ENCODE measurements at places on chromosomes 12 and 14. TPM values are rescaled to one million over a fixed set of nuclear protein-coding genes. Genes with fewer than 3 reads are reported as not detected.

- DNase-seq: no peak
These were observed 70.5 kb upstream of the DAAM1 start for GRCh38 chr14:59117754-59118528.

GRCh38 chr12:3973973-3974644, 100.9 kb upstream of the PARP11 start:
- no peak for DNase-seq

The KRT81 gene
- polyA plus RNA-seq: 0.12 TPM

The EMP1 gene
- 159 TPM for polyA plus RNA-seq

GRCh38 chr14:28344381-28344780, 422.2 kb upstream of the FOXG1 start:
- no peak for DNase-seq

GRCh38 chr14:68109132-68109900, 289.7 kb downstream of the RAD51B start:
- no peak for DNase-seq

DNA sequence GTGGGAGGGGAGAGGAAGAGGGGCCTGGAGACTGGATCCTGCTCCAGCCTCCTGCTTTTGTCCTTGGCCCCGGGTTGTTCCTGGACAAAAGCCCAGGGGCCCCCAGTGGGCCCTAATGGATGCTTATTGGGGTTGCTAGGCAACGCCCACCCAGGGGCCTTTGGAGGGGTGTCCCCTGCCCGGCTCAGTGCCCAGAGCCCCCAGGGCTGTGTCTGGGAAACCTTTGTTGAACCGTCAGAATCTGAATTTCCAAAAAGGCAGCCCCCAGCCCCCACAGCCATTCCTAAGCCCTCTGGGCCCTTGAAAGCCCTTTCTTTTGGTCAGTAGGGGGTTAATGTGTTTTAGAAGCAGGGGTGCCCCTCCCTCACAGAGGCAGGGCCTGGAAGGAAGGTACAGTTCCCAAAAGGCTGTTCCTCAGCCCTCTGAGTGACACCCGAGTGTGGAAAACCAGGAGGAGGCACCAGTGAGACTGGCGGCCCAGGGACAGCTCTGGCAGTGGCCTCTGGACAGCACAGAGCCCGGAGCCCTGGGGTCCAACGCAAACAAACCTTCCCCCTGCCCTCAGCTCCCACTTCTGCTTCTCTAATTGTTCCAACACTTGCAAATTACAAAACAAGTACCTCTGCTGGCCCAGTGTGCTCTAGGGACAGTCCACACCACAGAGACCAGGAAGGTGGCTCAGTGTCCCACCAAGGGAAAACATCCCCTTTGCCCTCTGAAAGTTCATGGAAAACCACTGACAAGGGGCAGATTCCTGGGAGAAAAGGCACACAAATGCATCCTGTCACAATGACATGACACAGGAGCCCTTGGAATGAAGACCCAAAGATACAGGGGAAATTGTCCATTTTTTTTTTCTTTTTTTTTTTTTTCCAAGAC, 19.4 kb downstream of the HHIPL1 start:
- no peak for DNase-seq

DNA sequence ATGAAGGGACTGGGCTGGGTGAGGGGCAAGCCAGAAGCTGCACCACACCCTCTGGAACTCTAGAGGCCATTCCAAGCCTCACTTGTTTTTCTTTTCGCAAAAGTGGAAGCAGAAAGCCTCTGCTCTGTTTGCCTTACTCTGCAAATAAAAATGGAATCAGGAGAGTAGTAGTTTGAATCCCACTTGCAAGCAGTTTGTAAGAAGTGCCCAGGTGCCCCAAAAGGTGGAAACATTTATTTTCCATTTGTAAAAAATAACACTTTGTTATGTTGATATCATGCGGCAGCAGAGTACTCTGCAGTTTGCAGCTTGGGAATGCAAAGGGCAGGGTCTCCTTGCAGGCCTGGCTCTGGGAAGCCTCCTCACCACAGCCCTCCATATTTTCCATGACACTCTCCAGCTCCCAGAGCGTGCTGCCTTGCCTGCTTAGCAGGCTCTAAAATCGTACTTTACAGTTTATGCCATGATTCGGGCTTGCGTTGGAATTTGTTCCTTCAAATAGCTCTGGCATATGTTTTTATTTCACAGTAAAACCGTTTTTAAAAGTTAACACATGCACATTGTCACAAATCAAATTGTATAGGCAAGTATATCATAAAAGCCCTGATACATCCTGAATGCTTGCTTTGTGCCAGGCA, 20.0 kb downstream of the TUNAR start:
- DNase-seq: no peak

The TMX1 gene
- 28.4 TPM for polyA plus RNA-seq

DNA sequence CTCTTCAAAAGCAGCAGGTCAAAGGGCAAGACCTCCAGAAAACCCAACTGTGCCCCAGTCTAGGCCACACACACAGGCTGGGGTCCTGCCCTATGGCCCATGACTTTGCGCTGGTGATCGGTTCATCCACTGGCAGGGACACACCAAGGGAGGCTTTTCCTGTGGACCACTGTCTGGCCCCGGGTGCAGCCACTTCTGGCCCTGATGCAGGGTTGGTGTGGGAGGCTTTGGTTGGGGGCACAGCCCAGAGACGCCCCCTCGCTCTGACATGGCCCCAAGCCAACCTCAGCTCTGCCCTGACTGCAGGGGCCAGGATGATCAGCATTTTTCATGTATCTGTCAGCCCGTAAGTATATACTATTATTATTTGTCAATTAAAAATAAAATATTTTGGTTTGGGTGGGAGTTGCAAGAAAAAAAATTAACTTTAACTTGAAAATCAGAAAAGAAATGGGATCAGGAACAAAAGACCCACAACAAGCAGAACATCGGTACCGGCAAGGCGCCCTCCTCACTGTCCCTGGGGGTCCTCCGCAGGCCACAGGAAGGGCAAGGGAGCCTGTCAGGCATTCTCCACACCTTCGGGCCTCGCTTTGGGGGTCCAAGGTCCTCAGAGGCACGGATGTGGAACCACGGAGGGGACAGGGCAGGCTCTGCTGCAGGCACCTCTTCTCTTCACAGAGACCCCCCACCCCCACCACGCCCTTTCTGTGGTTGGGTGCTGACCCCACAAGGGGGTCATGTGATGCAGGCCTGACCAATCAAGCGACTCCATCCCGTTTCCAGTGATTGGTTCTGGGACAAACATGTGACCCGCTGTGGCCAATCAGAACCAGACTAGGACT, 181.5 kb upstream of the SFSWAP start:
- DNase-seq: no peak

The PTCSC3 gene
- not detected for polyA plus RNA-seq

- no peak for DNase-seq
These were observed 119.8 kb upstream of the SCAF11 start for GRCh38 chr12:46110223-46110611.

The ZBTB42 gene
- polyA plus RNA-seq: 6.9 TPM

DNA sequence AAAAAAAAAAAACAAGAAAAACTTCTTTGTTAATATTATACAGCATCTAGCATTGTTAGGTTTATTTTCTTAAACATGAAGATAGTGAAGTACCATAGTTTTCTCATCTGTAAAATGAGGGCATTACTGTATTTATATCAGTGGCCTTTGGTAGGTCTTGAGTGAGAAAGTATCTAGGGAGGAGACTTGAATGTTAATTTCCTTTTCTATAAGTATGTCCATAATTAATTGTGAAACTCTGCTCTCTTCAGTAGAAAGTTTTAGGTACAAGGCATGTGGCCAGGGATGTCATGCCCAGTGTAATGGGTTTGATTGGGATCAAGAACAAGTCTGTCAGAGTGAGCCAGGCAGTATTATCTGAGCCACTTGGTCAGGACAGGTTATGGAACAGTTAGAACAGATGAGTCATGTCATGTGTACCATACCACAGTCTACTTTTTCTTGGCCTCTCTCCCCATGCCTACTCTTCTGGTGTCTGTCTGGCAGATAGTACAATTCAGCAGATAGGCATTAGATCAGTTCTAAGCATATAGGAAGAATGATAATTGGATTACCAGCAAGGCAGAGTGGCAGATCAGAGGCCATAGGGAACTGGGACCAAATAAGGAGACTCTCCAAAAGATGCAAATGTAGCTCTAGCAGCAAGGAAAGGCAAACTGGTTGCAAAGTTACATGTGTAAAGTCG, 30.4 kb downstream of the FBXO34 start:
- DNase-seq: peak; percentile 15

- DNase-seq: no peak
These were observed 96.1 kb downstream of the APAF1 start for GRCh38 chr12:98741196-98741555.

GRCh38 chr12:12839003-12839395, 25.9 kb downstream of the DDX47 start:
- DNase-seq: no peak

The OTOGL gene
- polyA plus RNA-seq: 0.12 TPM

The NKX2-1 gene
- polyA plus RNA-seq: not detected

The TMTC1 gene
- polyA plus RNA-seq: 64.4 TPM

- DNase-seq: no peak
These were observed 1.1 kb downstream of the CPNE6 start for GRCh38 chr14:24072436-24072835.

The ACOT6 gene
- not detected for polyA plus RNA-seq

GRCh38 chr14:102015045-102015685, 50.8 kb downstream of the DYNC1H1 start:
- no peak for DNase-seq

The USP44 gene
- polyA plus RNA-seq: 2.1 TPM

GRCh38 chr12:101571105-101571504, 23.7 kb upstream of the MYBPC1 start:
- no peak for DNase-seq

GRCh38 chr12:76432733-76433132, 84.5 kb upstream of the BBS10 start:
- DNase-seq: no peak

GRCh38 chr12:78917513-78917912, 52.9 kb downstream of the SYT1 start:
- no peak for DNase-seq

The LHX5 gene
- polyA plus RNA-seq: not detected

GRCh38 chr12:123533672-123534643, at the start of gene RILPL1:
RILPL1 (minus strand) TSS chr12:123533719; CDS start chr12:123533482, 237 bp downstream.
- peak; percentile 87 for DNase-seq

- DNase-seq: no peak
These were observed 678.6 kb downstream of the BCL11B start for GRCh38 chr14:98593361-98593761.

DNA sequence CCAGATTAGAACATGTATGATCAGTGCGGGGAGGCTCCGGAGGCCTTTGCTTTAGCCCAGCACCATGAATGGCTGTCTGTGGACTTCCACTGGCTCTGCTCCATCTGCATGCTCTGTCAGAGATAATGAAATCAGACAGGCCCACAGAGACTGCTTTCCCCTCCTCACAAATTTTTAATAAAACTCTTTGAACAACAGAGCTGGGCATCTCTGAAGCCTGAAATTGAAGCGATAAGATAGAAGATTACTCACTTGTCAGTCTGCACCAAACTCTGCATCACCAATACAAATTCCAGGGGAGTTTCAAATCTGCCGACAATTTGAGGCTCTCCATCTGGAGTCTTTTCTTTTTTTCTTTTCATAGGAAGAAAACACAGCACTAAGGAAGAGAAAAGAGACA, 110.0 kb downstream of the DYRK2 start:
- DNase-seq: no peak

- no peak for DNase-seq
These were observed 36.7 kb downstream of the TMBIM6 start for GRCh38 chr12:49777800-49778748.

- DNase-seq: no peak
These were observed 4.3 kb upstream of the ABCD2 start for GRCh38 chr12:39623919-39624318.

DNA sequence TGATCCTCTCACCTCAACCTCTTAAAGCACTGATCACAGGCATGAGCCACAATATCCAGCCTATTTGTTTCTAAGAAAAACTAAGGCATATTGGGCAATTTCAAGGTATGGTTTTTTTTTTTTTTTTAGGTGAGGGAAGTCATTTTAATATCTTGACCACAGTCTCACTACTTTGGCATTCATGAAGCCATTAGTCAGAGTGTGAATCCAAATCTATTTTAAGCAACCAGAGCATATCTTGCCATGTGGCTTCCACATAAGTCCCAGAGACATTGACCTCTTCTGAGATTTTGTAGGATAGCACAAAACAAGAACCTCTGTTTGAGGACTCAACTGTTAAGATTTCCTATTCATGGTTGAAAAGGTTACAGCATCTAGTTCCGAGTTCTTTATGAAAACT, 130.3 kb upstream of the RBM19 start:
- DNase-seq: no peak

The ETFBKMT gene
- 2.2 TPM for polyA plus RNA-seq

All from muscle of back (tissue), 13 donors.